LoVo (cell line): ENCODE measurements at places on chromosomes 2 and 18.

GRCh38 chr2:223601018-223601417 lies 1.1 kb downstream of the SCG2 start:
- DNase-seq, result no peak

DNA sequence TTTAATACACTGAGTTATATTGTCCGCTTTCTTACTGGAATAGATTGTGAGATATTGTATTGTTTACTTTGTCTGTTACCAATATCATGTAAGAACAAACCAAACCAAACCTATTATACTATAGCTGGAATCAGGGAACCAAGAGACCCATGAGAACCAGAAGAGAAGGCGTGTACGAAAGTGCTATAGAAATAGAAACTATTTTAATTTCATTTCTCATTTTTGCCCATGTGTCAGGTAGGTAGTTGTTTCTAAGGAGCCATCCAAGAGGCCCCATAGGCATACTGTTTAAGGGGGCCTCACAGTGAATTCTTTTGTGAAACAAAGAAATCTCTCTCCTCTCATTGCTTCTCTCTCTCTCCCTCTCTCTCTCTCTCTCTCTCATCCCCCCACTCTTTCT lies 363.6 kb downstream of the RNF144A start:
- DNase-seq, result no peak

- no peak for DNase-seq
These were observed 224.9 kb upstream of the EPAS1 start for GRCh38 chr2:46072101-46072820.

DNA sequence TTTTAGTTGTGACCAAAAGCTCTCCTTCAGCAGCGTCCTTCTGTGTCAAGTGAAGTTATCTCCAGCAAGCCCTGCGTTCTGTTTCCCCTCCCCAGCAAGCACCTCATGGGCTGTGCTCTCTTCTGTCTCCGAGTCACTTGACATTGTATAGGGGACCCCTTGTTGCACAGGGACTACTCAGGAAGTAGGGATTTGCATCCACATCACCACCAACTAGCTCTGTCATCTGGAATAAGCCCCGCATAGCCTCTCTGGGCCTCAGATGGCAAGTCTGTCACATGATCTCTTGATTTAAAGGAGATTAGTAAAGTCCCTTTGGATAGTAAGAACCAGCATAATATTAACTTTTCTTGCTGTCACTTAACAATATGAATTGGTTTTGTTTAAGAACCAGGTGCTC lies 32.0 kb upstream of the STPG4 start:
- DNase-seq, result no peak

- peak; percentile 73 for DNase-seq
These were observed 187.1 kb upstream of the HAAO start for GRCh38 chr2:42979416-42979869.

- DNase-seq, result no peak
These were observed 10.5 kb downstream of the CCDC88A start for GRCh38 chr2:55408918-55409868.

DNA sequence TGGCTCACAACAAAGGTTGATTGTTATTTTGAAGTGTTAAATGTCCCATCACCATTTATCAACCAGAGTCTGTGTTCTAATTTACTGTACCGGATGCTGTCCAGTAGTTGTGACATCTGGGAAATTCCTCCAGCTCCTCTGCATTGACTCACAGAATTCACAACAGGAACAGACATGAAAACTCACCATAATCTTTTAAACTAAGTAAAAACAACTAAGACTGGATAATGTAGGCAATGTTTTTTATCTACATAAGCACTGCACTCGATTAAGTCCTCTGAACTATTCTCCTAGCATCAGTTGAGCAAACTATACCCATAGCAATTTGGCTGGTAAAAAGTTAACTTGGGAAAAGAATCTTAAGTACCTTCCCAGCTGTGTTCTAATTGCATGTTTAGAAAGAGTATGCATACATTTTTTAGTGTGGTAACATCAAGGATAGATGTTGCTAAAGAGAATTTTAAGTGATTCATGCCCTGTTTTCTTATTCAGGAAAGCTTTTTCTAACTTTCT lies 42.9 kb upstream of the MYO1B start:
- DNase-seq, result no peak

DNA sequence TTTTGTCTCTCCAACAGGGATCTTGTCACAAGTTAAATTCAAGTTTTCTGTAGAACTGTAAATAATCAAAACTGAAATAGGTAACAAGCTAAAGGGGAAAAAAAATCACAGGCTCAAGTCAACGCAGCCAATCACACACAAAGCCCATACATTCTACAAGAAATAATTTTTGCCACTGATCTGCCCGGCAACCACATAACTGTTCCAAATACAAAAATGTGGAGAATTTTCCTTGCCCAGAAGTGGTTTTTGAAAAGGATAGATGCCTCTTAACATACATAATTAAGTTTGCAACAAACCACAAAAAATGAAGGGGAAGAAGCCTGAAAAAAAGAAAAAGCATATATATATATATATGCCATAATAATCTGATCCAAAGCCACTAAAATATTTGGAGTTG lies 60.3 kb downstream of the FARSB start:
- DNase-seq, result no peak

GRCh38 chr2:50952596-50952995 lies 79.3 kb downstream of the NRXN1 start:
- DNase-seq, result no peak

DNA sequence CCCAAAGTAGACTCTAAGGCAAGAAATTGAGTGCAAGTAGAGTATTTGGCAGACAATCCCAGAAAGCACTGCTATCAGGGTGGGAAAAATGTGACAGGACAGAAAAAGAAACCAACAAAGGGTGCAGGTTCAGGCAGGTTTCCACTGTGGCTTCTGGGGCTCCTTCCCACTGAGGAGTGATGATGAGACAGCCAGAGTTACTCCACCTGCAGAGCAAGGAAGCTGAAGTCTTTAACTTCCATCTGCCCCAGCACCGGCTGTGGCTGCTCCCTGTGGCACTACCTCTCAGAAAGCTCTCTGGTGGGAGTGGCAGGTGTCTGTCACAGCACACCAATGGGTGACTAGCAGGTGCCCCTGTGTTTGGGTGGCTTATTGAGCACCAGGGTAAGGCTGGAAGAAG lies 37.6 kb upstream of the ACKR3 start:
- no peak for DNase-seq

DNA sequence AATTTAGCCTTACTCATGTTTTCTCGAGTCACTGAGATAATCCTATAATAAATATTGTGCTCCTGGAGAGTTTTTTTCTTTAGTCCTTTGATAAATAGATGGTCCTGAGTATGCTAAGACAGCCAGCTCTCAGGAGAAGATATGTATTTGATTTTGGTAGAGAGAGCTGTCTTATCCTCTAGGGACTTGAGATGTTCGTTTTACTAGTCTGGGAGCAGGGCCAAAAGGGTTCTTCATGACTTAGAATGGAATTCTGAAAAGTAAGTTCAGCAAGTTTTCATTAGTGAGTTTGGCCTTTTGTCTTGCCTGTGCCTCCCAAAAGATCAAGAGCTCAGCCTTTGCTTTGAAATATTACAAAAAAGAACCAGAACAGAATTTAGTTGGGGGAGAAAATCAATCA lies 246.7 kb downstream of the BABAM2 start:
- DNase-seq, result peak; percentile 54

- DNase-seq, result no peak
These were observed 629.3 kb downstream of the NRXN1 start for GRCh38 chr2:50402654-50402960.

DNA sequence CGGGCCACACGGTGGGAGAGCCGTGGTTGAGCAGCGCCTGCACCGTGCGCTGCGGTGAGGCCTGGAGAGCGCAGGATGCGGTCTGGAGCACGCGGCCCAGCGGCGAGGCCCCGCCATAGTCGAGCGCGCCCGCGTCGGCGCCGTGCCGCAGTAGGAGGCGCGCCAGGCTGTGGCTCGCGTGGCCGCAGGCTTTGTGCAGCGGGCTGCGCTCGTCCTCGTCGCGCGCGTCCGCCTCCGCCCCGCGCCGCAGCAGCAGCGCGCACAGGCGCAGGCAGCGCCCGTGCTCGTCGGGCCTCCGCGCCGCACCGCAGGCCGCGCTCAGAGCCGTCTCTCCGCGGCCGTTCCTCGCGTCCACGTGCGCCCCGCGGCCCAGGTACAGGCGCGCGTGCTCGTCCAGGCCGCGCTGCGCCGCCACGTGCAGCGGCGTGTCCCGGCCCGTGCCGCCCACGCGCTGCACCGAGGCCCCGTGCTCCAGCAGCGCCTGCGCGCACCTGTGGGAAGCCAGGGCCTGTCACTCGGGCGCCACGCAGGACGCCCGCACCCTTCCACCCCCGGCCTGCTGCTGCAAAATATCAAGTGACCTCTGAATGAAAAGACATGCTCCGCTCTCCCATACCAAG lies 46.3 kb upstream of the GBX2 start:
- DNase-seq, result no peak

GRCh38 chr2:11563784-11564666 lies 30.2 kb downstream of the GREB1 start:
- no peak for DNase-seq

- DNase-seq, result no peak
These were observed 24.6 kb upstream of the TXNDC2 start for GRCh38 chr18:9861157-9861556.

- no peak for DNase-seq
These were observed 44.6 kb upstream of the ROCK2 start for GRCh38 chr2:11389052-11389420.

- no peak for DNase-seq
These were observed 159.0 kb downstream of the DCC start for GRCh38 chr18:52499016-52499415.

- peak; percentile 4 for DNase-seq
These were observed 44.0 kb upstream of the RPL31 start for GRCh38 chr2:100957996-100958653.

DNA sequence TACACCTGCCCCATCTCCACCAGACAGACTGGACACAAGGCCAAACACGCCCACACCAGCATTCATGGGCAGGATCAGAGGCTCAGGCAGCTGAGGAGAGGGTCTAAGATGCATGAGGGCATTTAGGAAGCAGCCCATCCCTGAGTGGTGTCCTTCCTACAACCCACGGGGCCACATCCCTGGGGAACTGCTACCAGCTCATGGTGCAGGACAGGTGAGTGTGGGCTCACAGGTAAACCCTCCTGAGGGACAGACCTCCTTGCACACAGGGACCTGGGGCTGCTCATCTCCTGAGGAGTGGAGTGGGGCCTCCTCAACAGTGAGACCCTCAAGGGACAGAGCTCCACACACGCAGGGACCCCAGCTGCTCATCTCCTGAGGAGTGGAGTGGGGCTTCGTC lies 14.6 kb downstream of the PARD6G start:
- DNase-seq, result no peak

- no peak for DNase-seq
These were observed 61.9 kb downstream of the ASAP2 start for GRCh38 chr2:9268301-9269080.

- DNase-seq, result no peak
These were observed 81.0 kb downstream of the APLF start for GRCh38 chr2:68548396-68548795.

DNA sequence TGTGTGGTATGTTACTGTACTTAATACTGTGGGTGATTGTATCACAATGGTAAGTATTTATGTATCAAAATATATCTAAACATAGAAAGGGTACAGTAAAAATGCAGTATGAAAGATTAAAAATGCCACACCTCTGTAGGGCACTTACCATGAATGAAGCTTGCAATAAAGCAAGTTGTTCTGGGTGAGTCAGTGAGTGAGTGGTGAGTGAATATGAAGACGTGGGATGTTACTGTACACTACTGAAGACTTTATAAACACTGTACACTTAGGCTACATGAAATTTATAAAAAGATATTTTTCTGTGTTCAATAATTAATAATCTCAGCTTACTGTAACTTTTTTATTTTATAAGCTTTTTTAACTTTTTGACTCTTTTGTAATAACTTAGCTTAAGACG lies 1162.4 kb upstream of the NRXN1 start:
- no peak for DNase-seq

DNA sequence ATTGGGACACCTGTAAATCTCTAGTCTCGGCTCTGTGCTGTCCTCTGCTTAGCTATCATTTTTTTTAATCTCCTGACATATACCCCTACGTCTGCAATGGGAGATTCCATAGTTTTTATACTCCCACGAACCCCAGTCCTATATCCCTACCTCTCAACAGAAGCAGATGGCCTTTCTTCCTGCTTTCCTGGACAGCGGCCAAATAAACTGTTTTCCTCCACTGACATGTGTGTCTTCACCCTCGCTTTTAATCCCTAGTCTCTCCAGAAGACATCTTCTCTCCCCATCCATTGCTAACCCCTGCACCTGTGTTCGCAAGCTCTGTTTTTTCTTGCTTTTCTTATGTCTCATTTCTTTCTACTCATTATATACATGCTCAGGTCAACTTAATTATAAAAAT lies 395.4 kb downstream of the EPHA4 start:
- DNase-seq, result no peak

GRCh38 chr2:85582492-85582891 lies 1.7 kb upstream of the VAMP5 start:
- DNase-seq, result no peak

GRCh38 chr2:156837635-156838370 lies 401.6 kb downstream of the GPD2 start:
- DNase-seq, result no peak

- DNase-seq, result no peak
These were observed 175.4 kb downstream of the LCLAT1 start for GRCh38 chr2:30622452-30622851.

- DNase-seq, result no peak
These were observed 3.4 kb downstream of the TET3 start for GRCh38 chr2:73987948-73988700.

DNA sequence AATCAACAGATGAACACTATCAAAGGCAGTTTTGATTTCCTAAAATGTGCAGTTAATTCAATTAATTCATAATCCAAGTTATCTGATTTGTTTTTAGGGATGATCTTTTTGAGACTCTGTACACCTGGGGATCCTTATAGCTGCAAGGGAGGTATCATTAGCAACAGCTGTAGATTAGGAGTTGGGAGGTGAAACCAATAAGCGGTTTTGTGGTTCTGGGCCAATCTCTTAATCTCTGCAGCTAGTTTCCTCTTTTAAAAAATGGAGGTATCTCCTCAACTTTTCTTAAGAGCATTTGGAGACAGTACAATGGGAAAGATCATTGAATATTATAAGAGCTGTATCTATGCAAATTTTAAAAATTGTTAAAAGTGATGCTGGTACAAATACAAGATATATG lies 126.0 kb downstream of the MC4R start:
- no peak for DNase-seq

DNA sequence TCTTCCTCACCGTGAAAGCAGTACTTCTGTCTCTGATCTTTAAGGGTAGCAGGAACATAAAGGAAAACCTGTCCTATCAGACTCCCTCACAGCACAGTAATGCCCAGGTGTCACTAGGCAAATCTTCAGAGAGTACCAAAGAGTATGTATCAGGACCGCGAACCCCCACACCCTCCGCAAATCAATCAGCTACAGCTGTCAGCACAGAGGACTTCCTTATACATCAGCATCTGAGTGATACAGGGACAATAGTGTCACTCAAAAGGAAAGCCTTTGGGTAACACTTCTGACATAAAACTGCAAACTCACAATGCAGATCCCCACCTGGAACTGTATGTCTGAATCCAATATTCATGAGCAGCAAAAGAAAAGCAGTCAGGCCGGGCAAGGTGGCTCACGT lies 2.6 kb downstream of the AFG3L2 start:
- no peak for DNase-seq

GRCh38 chr18:62264984-62265383 lies 60.1 kb upstream of the TNFRSF11A start:
- DNase-seq, result no peak

- DNase-seq, result no peak
These were observed 17.7 kb upstream of the ACOXL start for GRCh38 chr2:110714452-110715224.
